ENCODE measurements at places on chromosomes 16 and 17. TPM values are rescaled to one million over a fixed set of nuclear protein-coding genes. Genes with fewer than 3 reads are reported as not detected.

DNA sequence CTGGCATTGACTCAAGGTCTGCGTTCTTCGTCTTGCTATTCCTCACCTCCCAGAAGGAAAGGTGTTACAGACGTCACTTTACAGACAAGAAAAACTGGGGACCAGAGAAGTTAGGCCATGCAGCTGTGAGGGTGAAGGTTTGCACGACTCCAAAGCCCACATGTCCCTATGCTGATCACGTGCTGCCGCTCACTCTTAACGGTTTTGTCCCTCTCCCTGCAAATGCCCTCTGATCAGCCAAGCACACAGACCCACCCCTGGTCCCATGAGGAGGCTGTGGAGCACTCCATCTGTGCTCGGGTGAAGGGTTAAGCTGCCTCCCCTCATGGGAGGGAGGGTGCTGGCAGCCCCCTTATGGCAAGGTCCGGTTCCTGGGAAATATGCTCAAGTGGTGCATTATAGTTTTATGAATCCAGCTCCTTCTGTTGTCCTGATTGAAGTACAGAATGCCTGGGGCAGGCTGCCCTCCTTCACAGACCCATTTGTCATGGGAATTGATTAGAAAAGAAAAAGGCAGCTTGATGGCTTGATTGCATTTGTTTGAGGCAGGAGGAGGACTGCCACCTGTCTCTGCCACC, 18.8 kb downstream of the CCDC182 start:
- no peak for DNase-seq

- DNase-seq: no peak
Measured at GRCh38 chr17:55531053-55531728, 19.9 kb upstream of the SMIM36 start.

DNA sequence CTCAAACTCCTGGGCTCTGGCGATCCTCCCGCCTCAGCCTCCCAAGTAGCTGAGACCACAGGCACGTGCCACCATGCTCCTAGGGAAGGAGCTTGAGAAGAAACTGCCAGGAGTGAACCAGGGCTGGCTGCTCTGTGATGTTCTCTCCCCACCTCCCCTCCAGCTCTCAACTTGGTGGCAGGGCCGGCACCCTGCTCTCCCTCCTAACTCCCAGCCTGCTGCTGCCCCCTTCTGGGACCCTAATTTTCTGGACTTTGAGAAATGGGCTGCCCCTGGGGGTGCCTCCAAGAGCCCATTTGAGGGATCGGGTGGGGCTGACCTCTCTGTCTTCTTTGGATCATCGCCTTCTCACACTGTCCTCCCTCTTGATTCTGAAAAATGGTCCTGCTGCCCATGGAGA, 14.9 kb upstream of the STAT3 start:
- DNase-seq: no peak

The PRDM7 gene
- total RNA-seq: not detected

DNA sequence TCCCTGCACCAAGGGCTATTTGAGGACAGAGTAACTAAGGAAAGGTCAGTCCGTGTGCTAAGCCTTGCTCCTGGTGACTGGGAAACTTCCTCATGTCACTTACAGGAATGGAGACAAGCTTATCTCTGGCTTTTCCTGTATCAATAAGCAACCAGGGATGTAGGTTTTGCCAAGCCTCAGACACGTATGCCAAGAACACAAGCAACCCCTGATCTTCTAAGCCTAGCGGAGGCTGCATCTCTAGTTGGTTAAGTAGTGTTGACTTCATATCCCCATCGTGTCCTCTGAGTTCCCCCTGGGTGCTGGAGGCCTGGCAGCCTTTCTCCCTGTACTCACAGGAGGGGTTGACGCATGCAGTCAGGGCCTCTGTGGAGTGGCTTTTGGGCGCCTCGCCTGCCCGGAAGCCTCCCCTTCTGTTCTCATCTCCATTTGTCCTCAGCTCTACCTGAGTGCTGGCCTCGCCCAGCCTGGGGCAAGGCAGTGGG, 1.4 kb upstream of the C1QTNF1 start:
- DNase-seq: no peak

DNA sequence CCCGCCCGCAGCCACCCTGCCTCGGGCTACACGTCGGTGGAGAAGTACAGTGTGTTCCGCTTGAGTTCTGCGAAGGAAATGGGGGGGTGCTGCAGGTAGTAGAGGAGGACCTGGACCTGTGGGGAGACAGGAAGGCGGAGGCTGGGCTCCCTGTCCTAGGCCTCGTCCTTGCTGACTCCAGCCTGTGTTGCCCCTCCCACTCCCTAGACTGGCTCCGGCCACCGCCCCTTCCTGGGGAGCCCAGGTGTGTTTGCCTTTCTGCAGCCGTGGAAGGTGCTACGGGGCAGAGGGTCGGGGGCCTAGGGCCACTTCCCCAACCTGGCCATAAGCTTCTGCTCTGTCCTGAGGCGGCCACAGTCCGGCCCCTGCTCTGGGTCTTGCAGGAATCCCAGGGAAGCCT, 9.1 kb downstream of the TIMM22 start:
- DNase-seq: no peak

- peak; percentile 36 for DNase-seq
Measured at GRCh38 chr17:78291944-78292910, 60.8 kb downstream of the TMEM235 start.

DNA sequence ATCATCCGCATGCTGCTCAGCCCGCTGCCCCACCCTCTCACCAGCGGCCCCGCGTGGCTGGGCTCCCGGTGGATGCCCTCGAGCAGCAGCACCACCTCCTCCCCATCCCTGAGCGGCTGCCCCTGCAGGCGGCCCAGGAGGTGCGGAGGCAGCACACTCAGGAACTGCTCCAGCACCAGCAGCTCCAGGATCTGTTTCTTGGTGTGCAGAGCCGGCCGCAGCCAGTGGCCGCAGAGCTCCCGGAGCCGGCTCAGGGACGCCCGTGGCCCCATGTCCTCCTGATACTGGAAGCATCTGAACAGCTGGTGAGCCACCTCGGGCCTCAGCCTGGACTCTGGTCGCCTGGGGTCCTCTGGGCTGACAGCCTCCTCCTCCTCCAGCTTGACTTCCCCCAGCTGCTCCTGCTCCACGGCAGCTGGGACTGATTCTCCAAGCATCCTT, 6.6 kb downstream of the ZSCAN10 start:
- no peak for DNase-seq

The ZCCHC14 gene
- total RNA-seq: 45.1 TPM

DNA sequence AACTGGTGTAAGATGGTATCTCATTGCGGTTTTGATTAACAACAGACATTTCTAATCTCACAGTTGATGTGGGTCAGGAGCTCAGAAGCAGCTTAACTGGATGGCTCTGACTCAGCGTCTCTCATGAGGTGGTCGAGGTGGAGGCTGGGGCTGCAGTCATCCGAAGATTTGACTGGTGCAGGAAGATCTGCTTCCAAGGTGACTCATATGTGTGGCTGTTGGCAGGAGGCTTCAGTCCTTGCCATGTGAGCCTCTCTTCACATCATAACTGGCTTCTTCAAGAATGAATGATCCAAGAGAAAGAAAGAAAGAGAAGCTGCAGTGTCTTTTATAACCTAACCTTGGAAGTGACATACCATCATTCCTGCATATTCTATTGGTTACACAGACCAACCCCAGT, 376.1 kb downstream of the SEC14L1 start:
- DNase-seq: no peak

DNA sequence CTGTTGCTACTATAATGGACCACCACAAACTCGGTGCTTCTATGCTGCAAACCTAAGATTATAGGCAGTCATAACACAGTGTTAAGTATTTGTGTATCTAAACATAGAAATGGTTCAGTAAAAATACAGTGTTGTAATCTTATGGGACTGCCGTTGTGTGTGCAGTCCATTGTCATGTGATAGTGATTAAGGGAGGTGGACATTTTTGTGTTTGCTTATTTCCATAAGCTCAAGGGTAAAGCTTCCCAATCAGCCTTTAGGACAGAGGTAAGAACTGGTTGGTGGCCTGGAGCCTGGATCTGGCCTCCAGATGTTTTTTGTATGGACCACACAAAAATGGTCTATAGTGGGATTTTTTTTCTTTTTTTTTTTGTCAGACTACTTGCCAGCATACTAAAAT, 29.9 kb downstream of the WWOX start:
- no peak for DNase-seq

The TM4SF5 gene
- total RNA-seq: not detected

The MPHOSPH6 gene
- total RNA-seq: 62.5 TPM

DNA sequence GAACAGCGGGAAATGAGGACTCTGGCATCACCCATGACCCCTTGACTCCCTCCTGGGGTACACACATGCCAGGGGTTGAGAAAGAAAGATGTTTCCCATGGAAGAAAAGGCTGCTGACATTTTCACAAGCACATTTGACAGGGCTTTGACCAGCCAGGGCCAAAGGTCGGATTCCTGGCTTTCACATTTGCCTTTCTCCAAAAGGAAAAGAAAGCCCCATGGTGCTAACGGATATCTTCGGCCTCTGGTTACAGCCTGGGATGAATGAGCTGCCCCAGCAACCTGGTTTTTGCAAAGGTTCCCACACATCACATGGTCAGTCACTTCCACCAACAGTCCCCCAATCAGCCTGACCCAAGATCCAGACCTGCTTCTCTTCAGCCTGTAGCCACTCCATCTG, 478.2 kb upstream of the CDH11 start:
- no peak for DNase-seq

The GUCY2D gene
- total RNA-seq: not detected

The SEZ6L2 gene
- total RNA-seq: 26.0 TPM

DNA sequence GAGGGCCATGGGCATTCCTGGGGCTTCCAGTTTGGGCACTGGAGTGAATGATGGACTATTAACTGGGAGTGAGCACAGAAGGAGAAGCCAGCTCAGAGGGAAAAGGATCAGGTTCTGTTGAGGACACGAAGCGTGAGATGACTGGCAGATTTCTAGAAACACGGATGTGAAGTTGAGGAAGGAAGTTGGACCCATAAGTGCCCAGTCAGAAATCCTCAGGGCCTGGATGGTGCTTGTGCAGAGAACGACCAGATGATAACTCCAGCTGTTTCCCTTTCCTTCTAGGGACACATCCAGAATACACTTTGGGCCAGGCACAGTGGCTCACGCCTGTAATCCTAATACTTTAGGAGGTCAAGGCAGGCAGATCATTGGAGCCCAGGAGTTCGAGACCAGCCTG, 23.3 kb upstream of the ANKRD40CL start:
- DNase-seq: no peak

DNA sequence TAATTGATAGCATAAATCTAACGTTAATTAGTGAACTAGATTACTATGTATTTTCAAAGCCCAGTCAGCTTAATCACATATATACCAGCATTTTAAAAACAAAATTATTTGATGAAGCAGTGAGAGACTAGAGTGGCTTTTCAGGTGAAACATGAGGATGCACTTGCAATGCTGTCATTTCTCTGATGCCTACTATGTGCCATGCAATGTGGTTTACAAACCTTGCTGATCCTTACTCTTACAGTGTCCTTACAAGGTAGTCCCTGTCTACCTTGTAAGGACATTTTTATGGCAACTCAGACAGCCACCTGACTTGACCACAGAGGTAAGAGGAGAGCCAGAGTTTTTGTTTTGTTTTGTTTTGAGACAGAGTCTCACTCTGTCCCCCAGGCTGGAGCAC, 42.7 kb downstream of the CYB5B start:
- DNase-seq: no peak

The CASKIN1 gene
- 19.0 TPM for total RNA-seq

DNA sequence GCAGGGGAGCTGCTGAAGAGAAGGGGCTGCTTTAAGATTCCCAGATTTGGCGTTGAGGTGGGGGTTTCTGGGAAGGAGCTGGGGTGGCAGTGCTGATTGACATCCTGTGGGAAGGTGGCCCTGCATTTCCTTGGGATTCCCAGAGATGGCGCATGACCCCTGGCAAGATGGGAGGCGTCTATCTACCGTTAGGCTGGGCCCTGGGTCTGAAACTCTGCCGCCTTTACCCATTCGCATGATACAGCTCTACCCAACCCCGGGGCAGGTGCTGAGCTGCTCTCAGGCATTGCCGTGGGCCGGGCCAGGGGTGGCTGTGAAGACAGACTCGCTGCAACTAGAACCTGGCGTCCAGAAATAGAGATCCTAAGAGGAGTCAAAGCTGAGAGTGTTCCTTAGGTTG, 9.9 kb upstream of the MVD start:
- no peak for DNase-seq

The KRTAP1-1 gene
- not detected for total RNA-seq

- peak; percentile 66 for DNase-seq
Measured at GRCh38 chr16:85151603-85152413, 39.5 kb upstream of the CIBAR2 start.

- DNase-seq: no peak
Measured at GRCh38 chr17:73297934-73298861, 13.6 kb downstream of the CDC42EP4 start.

The STAT5A gene
- total RNA-seq: 1.6 TPM

All from cerebellum (tissue), 4 donors.